Glomerular endothelial cell (primary cell): ENCODE measurements at places on chromosomes 3 and 15. TPM values are rescaled to one million over a fixed set of nuclear protein-coding genes. Genes with fewer than 3 reads are reported as not detected.

MBNL1 gene
- 261 and 262 TPM in 2 replicates for total RNA-seq

BCL2A1 gene
- total RNA-seq: not detected in 2 replicates

RAMAC gene
- 16.5 and 17.5 TPM in 2 replicates for total RNA-seq

ANKUB1 gene
- not detected in 2 replicates for total RNA-seq

KCNAB1 gene
- total RNA-seq: 0.70 and 3.4 TPM in 2 replicates

CRTAP gene
- 171 and 237 TPM in 2 replicates for total RNA-seq

SLC27A2 gene
- total RNA-seq: 0.06 TPM in 1 of 2 replicates, not detected in the other

P3H2 gene
- total RNA-seq: 29.1 and 41.9 TPM in 2 replicates

PEX5L gene
- 0.05 TPM in 1 of 2 replicates, not detected in the other for total RNA-seq

CTXN2 gene
- total RNA-seq: not detected in 2 replicates

A4GNT gene
- total RNA-seq: not detected in 2 replicates

GALNT15 gene
- 25.1 and 35.2 TPM in 2 replicates for total RNA-seq

GRCh38 chr3:185858502-185859225, 33.8 kb upstream of the IGF2BP2 start:
- no peak for DNase-seq

DNA sequence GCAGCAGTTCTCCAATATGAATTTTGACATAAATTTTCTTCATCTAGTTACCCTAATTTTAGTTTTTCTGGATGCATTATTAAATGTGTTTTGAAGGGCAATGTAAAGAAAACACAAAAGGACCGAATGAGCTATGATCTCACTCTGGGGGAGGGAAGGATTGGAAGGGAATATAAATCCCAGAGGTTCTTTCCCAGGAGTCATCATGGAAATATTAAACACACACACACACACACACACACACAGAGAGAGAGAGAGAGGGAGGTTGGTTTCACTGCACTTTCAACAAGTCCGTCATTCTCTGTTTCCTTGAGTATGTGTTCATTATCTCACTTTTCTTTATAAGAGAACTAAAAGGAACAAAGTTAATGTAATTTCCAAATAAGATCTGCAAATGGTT, 70.7 kb upstream of the DCBLD2 start:
- peak; percentile 81 for DNase-seq

DNA sequence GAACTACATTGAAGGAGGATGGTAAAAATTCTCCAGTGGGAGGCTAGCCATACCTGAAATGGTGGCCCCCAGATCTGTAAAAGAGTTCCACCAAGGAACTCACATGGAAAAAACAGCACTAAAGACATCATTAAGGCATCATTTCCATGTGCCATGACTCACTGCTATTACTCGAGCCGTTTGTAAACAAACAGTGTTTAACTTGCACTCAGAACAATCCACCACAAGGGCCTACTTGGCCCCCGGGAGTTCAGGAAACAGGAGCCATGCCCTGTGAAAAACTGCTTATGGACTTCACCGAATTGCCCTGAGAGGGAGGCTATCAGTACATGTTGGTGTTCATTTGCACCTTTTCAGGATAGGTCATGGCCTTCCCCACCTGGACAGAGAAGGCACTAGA, 18.2 kb downstream of the CCR4 start:
- no peak for DNase-seq

DNA sequence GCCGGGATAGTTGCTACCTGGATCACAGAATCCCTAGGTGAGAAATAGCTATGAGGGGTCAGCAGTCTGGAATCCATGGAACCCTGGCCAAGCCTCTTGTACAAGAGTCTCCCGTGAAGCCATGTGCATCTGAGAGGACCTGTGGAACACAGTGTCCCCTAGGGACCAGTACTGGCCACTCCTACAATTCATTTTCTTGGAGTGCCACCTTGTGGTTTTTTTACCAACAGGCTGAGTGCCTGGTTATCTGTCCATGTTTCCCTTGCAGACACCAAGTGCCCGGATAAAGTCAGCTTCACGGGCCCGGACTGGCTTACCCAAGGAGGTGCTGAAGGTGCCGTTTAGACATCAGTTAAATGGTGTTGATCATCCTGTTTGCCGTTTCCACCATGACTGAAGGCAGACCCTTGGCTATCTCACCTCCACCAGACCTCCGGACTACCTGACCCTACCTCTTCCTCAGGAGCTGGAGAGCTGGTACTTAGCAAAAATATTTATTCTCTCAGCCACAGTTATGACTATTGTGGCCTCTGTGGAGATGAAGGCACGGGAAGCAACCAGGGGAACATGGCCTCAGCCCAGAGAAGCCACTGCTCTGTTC, 93.9 kb downstream of the RBPMS2 start:
- DNase-seq: peak; percentile 36

GRCh38 chr3:23712656-23713559, 92.8 kb upstream of the UBE2E1 start:
- peak; percentile 42 for DNase-seq

DNA sequence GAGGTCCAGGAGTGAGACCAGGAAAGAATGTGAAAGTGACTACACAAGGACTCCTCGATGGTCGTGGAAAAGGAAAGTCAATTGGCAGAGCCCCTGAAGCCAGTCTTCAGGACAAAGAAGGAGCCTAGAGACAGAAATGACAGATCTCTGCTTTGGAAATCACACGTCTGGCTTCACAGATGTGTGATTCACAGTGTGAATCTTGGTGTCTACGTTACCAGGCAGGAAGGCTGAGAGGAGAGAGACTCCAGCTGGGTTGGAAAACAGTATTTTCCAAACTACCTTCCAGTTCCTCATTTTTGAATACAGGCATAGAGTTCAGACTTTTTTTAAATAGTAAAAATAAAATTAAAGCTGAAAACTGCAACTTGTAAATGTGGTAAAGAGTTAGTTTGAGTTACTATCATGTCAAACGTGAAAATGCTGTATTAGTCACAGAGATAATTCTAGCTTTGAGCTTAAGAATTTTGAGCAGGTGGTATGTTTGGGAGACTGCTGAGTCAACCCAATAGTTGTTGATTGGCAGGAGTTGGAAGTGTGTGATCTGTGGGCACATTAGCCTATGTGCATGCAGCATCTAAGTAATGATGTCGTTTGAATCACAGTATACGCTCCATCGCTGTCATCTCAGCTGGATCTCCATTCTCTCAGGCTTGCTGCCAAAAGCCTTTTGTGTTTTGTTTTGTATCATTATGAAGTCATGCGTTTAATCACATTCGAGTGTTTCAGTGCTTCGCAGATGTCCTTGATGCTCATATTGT, 6.0 kb downstream of the CCR2 start:
- no peak for DNase-seq

DNA sequence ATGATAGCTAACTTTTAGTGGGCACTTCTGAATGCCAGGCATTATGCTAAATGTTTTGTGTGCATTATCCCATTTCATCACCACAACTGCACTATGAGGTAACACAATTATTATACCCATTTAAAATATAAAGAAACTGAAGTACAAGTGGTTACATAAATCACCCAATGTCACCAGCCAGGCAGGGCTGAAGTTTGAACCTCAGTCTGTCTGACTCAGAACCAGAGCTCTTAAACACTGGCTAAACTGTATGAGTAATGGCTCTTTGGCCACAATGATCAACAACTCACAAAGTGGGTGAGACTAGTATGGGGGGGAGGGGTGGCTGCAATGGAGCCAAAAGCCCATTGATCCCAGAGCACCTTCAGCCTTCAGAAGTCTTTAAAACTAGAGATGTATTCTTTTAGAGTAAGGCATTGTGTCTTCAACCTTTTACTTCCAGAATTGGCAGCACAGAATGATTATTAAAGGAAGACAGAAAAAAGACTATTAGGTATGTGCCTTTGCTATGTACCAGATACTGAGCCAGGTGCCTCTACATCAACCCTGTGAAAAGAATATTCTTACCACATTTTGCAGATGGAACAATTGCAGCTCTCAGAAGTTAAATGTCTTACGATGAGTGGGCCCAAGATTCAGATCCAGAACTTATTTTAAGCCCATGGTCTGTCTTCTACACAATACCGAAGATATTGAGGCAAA, 166.9 kb downstream of the UACA start:
- no peak for DNase-seq

- no peak for DNase-seq
Measured at GRCh38 chr3:139671863-139672646, 5.7 kb downstream of the NMNAT3 start.

DNA sequence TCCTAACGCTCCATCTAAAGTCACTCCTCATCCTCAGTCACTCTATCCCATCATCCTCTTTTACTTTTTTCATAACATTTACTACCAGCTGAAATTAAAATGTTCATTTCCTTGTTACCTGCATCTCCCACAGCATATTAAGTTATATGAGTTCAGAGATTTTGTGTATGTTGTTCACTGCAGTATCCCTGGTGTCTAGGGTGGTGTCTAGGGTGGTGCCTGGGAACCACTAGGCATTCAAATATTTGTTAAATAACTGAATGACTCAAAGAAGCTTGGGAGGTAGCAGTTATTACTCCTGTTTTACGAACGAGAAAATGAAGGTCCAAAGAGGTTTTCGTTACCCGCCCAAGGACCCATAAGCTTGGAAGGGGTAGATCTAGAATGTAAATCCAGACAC, 1.9 kb upstream of the C3orf49 start:
- no peak for DNase-seq

DNA sequence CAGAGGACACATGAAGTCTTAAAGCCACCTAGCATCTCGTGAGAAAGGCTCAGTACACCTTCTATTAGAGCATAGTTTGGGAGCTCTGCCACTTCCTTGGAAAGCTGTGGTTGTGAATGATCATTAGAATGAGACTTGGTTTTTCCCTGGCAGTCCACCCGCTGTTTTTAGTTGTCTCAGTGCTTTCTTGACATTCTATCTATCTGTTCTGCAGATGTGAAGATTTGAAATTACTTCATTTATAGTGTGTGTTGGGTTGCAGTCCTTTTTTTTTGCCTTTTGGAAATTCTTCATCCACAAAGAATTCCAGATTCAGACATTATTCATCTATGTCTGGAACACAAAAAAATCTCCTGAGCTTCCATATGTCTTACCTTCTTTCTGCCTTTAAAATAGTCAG, 23.7 kb downstream of the PPP2R3A start:
- no peak for DNase-seq

DNA sequence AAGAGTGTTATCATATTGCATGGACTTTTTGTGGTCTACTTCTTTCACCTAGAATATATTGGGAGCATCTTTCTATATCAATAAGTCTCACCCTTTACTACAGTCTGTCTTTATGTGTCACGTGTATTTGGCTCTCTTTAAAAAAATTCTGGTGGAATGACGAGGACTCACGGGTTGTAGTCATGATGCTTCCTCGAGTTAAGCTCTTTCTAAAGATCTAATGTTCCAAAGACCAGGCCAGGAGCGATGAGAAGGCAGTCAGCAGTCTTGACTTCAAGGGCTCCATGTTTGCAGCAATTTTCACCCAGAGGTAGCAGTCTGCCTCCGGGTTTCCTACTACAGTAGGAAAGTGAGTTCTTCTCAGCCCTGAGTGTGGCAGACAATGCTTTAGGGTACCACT, 88.9 kb downstream of the FRMD4B start:
- DNase-seq: no peak

DNA sequence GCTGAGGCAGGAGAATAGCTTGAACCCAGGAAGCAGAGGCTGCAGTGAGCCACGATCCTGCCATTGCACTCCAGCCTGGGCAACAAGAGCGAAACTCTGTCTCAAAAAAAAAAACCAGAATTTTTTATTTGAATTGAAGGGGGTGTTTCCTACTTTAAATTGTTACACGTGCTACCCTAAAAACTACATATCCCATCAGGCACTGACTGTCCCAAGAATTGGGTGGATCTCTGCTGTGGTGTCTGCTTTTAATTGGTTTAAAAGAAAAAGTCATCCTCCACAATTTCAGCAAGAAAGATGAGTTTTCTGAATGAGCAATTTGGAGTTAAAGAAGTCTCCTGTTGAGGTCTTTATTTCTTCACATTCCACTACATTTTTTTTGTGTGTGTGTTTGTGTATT, 2.1 kb downstream of the PDIA3 start:
- DNase-seq: no peak

DNA sequence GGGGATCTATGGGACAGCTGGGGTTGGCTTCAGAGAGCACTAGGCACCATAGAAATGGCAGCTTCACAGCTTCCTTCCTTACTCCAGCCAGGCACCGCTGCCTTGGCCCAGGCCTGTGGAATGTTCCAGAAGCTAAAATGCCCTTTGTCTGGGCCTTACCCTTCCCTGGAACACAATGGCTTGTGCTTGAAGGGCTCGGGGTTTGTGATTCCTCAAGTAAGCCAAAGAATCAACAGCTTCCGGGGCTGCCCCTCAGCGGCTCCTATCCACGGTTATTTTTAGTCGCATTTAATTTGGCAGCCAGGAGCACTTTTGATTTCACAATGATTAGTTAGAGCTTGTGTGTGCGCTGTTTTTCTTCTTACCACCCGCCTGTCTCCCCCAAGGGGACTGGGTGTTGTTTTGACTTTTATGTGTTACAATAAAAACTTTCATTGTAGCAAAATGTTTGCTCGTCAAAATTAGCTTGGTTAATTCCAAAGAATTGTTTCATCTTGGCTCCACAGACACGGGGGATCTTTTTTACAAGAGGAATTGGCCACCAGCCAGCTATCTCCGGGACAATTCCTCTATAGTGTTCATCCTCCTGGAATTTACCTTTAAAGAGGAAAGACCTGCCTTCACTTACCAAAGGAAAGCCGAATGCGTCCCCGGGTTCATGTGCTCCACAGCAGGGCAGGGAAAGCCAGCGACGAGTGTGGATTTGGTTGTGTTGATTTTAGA, 73.8 kb downstream of the TLE3 start:
- DNase-seq: no peak

DNA sequence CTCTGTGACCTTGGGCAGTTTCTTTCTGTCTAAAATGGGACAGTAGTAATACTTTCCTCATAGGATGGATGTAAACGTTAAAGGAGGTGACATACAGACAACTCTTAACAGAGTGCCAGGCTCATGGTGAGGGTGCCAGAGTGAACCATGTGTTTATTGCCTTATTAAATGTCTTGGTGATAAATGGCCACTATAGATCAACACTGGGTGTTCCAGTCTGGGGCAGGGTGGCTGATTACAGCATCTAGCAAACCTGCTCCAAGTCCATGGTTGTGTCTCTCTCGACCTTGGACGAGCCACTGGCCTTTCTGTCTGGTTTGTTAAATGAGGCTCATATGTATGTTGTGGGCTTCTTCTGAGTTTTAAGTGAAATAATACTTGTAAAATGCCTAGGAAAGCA, 75.1 kb downstream of the TRAK1 start:
- DNase-seq: no peak

DNA sequence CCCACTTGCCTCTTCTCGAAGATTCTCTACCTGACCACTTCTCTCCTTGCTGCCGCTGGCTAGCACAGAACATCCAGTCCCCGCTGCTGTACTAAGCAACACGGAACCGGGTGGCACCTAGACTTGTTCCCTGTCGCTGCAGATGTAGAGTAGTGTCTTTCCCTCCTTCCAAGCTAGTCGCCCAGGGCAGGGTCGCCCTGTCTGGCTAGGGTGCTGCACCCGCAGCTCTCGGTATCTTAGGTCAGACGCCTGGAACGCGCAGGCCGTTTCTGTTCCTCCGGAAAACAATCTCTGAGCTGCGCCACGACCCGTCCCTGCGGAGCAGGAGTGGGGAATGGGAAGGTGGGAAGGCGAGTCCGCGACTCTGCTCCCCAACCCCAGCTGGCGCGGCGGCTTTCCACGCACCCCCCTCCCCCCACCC, 758 bp upstream of the SNX33 start:
- no peak for DNase-seq

- no peak for DNase-seq
Measured at GRCh38 chr15:55422089-55422488, 13.8 kb downstream of the PIERCE2 start.
